ENCODE measurements at places on chromosomes 4 and X.

GRCh38 chr4:3193531-3194203 lies 55.3 kb upstream of the MSANTD1 start:
- no peak for DNase-seq

- DNase-seq, result no peak
Observed at GRCh38 chr4:119834906-119835612, 206.5 kb upstream of the PDE5A start.

DNA sequence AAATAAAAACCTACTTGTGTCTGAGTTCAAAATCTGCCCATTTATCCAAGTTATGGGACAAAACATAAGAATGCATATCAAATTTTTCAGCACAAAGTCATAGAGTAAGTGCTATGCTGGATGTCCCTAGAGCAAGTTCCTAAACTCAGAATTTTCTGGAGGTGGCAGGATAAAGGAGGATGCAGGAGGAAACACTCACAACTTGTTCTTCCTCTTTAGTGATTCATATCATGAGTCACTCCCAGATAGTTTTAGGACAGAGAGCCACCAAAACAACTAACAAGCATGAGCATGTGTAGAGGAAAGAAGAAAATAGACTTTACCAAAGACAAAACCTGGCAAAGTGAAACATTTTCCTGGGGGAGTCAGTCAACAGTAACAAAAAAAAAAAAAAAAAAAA lies 302.7 kb downstream of the KCTD8 start:
- no peak for DNase-seq

GRCh38 chr4:184816962-184817361 lies 8.8 kb downstream of the ACSL1 start:
- DNase-seq, result no peak

DNA sequence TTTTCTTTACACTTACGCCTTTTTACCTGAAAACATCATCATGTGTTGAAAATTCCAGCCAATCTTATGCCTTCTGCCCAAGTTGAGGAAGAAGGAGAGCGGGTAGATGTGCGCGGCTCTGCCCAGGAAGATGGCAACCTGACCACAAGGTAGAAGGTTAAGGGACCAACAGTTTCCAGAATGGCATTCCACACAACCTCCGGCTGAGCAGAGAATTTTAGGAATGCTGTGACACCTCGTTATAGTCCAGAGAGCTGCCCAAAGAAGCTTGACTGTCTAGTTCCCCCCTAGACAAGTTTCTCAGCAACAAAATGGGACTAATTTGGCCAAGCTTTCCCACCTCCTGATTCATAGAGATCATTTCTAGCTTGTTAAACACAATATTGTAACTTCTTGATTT lies 75.1 kb downstream of the CHST7 start:
- no peak for DNase-seq

- DNase-seq, result no peak
Observed at GRCh38 chr4:169791527-169792156, 33.9 kb upstream of the HPF1 start.

- DNase-seq, result no peak
Observed at GRCh38 chr4:52868133-52868532, 6.0 kb downstream of the RASL11B start.
